ENCODE measurements at places on chromosomes 12 and 14. TPM values are rescaled to one million over a fixed set of nuclear protein-coding genes. Genes with fewer than 3 reads are reported as not detected.

The PTCSC3 gene
- not detected for total RNA-seq

The KRT85 gene
- not detected for total RNA-seq

The ABCD2 gene
- 7.4 TPM for total RNA-seq

DNA sequence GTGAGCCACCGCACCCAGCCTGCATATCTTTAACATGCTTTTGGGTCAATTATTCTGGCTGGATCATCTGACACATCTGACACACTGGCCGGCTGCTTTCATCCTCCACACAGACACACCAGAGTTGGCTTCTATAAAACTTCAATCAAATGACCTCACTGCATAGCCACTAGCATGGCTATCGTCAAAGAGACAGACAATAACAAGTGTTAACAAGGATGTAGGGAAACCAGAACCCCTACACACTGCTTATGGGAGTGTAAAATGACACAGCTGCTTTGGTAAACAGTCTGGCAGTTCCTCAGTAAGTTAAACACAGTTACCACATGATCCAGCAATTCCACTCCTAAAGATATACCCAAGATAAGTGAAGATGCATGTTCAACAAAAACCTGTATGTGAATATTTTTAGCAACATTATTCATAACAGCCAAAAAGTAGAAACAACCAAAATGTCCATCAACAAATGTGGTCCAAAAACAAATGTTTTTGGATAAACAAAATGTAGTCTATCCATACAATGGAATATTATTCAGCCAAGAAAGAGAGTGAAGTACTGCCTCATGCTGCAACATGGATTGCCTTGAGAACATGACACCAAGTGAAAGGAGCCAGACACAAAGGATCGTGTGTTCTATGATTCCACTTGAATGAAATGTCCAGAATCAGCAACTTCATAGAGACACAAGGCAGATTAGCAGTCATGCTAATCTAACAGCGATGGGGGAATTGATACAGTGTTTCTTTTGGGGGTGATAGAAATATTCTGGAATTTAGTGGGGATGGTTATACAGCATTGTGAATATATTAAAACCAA lies 10.1 kb downstream of the KDM2B start:
- no peak overlapping the region for H3K27ac ChIP-seq
- no peaks in the 10 kb centered on the region for H3K27me3 ChIP-seq
- H3K36me3 ChIP-seq, result peaks cover 40% of the 10 kb centered on the region
- no peak overlapping the region for H3K4me3 ChIP-seq
- H3K4me1 ChIP-seq, result peaks cover 7% of the 10 kb centered on the region

- DNase-seq, result no peak
- H3K4me1 ChIP-seq, result no peaks in the 10 kb centered on the region
- H3K27me3 ChIP-seq, result no peaks in the 10 kb centered on the region
- H3K36me3 ChIP-seq, result no peaks in the 10 kb centered on the region
- no peak overlapping the region for H3K4me3 ChIP-seq
These were observed 441.2 kb downstream of the BTG1 start for GRCh38 chr12:91704446-91704845.

- no peaks in the 10 kb centered on the region for H3K36me3 ChIP-seq
- no peak for DNase-seq
- H3K27ac ChIP-seq, result peak overlapping the region; percentile 84
These were observed 1.5 kb upstream of the PRPF40B start for GRCh38 chr12:49621651-49622500.

GRCh38 chr12:57441846-57442427 lies 7.4 kb downstream of the INHBC start:
- peaks cover 2% of the 10 kb centered on the region for H3K36me3 ChIP-seq
- H3K4me1 ChIP-seq, result no peaks in the 10 kb centered on the region
- peaks cover 14% of the 10 kb centered on the region for H3K27me3 ChIP-seq
- DNase-seq, result no peak
- H3K27ac ChIP-seq, result no peak overlapping the region

GRCh38 chr12:114952573-114953271 lies 268.7 kb upstream of the TBX3 start:
- H3K27me3 ChIP-seq, result no peaks in the 10 kb centered on the region
- no peaks in the 10 kb centered on the region for H3K4me1 ChIP-seq
- DNase-seq, result no peak
- H3K36me3 ChIP-seq, result no peaks in the 10 kb centered on the region
